Stimulated activated CD8-positive, alpha-beta memory T cell treated with anti-CD3 and anti-CD28 coated beads, Interleukin-15, amount 100 ng/mL, for 48 hours (primary cell): ENCODE measurements at places on chromosomes 2 and 18.

DNA sequence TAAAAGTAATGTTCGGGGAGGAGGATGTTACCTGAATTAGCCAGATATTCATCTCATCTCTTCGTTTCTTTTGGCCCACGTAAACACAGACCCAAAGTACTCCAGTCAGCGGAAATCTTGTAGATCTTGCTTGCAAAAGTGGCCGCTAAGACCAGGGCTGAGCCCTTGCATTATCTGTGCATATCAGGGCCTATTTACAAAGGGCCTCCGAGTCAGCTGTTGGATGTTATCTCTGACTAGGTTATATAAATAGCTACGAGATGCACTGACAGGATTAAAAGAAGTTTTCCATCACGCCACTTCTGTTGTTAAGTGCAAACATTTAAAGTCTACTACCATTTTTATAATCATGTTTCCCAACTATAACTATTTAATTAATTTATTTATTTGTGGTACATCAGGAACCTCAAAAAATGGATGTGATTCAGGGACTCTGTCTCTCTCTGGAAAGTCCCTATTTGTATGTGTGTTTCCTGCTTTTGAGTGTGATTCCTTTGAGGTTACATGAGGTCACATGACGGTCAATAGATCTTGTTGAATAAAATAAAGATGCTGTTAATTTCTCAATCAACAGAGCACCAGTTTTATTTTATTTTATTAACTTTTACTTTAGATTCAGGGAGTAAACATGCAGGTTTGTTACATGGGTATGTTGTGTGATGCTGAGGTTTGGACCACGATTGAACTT is 46.8 kb upstream of the MBOAT2 start:
- DNase-seq: no peak

GRCh38 chr2:113078350-113078839 is 10.6 kb downstream of the IL1F10 start:
- no peak for DNase-seq

GRCh38 chr2:10278029-10278762 is 24.5 kb upstream of the HPCAL1 start:
- peak; percentile 26 for DNase-seq

DNA sequence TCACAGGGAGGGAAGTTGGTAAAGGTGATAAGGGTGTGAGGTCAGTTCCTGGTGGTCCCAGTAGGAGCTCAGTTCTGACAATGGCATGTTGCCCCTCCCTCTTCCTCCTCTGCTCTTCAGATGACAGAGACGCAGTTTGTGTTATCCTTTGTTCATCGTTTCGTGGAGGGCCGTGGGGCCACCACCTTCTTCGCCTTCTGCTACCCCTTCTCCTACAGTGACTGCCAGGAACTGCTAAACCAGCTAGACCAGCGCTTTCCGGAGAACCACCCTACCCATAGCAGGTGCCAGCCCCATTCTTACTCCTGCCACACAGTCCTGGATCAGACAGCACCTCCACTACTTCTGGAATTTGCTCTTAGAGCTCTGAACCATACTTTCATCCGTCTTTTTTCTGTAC is 2.3 kb downstream of the AGBL5 start:
- DNase-seq: no peak

DNA sequence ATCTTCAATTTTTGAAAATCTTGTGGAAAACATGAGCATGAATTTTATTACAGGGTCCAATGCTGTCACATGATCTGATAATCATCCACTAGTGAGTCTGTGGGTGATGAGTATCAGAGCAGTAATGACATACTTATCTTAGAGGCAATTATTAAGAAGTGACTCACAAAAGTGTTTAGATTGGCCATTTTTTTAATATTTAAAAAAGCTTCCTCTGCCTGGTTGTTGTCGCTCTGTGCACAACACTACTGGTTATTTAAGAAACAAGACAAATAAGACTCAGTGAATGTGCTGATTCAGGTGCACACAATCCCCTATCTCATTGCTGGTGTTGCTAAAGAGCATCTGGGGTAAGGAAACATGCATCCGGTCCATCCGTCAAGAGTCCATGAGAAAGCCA is 665.8 kb upstream of the ZEB2 start:
- no peak for DNase-seq

GRCh38 chr2:9638532-9638931 is 7.7 kb upstream of the YWHAQ start:
- DNase-seq: no peak

GRCh38 chr2:154133823-154134222 is 262.1 kb downstream of the GALNT13 start:
- no peak for DNase-seq

DNA sequence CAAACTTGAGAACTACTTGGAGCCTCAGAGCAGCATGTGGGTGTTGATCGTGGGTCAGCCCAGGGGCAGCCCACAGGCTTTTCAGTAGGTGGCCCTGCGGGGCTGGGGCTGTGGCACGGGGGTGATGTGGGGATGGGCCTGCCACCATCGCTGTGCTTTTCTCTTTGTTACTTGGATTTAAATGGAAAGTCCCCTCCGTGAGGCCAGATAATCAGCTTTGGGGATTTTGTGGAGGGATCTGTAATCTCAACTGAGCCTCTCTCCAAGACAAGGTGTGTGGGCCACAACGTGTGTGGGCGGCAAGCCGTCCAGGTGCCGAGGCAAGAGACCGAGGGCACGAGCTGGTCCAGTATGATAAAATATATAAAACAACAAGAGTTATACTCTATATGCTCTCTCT is 16.7 kb downstream of the COLEC11 start:
- DNase-seq: no peak

DNA sequence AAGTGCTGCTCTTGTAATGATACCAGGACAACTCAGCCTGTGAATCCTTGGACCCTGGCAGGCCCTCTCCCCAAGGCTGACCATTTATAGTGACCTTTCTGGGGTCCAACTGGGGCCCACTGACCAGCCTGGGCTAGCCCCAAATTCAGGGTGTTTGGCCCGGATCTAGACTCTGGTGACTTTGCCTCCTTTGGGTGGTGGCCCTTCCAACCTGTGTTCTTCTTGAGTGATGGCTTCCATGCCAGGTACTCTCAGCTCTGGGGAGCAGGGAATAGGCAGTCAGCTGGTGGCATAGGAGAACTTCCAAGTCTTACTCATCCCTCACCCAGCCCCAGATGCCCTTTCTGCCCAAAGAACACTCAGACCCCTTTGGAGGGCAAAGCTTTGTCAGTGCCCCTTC is 10.3 kb downstream of the MYO7B start:
- DNase-seq: no peak

DNA sequence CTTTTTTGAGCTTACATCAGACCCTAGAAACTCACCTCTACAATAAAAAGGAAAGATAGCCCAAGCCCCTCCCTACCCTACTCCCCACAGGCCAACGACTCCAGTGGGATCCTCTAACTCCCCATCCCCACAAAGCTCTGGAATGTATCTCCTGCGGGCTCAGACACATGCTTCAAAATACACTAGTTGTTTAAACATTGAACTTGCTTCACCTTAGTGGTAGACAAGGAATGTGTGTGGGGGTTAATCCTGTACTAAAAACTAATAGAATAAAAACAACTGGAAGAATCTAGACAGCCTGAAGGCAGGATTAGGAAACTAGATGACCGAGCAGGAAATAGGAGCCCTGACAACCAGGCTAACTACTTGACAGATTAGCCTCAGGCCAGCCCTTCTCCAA is 211.5 kb downstream of the SUCLG1 start:
- no peak for DNase-seq

- no peak for DNase-seq
Measured at GRCh38 chr2:115183144-115183543, 740.7 kb downstream of the DPP10 start.

GRCh38 chr2:129880309-129880708 is 99.2 kb upstream of the RAB6C start:
- DNase-seq: no peak

GRCh38 chr18:77654302-77654701 is 404.7 kb downstream of the GALR1 start:
- no peak for DNase-seq

DNA sequence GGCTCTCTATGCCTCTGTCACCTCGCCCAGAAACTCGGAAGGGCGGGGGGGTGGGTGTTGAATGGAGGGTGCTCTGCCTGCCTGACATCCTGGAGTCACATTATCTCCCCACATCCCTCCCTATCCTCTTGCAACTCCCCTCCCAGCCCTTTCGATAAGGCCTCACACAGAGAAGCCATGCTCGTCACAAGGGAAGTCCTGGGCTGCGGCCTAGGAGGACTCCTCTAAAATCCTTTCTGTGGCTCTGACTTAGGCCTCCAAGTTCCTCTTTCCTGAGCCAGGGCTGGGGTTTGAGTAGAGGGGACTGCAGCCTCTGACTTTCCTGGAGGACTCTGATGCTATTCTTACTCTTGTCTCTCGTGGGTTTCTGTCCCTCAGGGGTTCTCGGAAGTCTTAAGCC is 75.0 kb upstream of the PKDCC start:
- DNase-seq: no peak

DNA sequence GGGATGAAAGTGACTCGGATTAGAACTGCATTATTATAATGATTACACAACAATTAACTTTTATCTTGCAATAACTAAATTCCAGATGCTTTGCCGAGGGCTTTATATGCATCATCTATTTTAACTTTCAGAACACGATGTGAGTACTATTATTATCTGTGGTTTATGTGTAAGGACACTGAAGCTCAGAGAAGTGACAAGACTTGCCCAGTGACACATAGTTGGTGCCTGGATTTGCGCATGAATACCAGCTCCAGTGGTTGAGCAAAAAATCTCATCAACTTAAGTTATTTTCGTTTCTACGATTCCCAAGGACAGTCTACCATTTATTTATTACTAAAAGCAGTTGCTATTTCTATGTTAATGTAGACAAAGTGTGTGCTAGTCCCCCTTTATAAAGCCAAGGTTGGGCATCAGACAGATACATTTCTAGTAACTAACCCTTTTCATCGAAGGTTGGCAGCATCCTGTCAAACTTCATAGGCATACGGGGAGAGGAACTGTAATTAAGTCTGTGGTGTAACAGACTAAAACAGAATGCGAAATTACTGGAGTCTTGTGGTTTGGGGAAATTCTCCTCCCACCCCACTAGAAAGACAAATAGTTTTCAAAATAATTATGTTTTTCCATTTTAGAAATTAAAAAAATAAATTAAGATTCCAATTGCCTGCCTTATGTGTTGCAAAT is 73.2 kb upstream of the BOD1L2 start:
- DNase-seq: no peak

DNA sequence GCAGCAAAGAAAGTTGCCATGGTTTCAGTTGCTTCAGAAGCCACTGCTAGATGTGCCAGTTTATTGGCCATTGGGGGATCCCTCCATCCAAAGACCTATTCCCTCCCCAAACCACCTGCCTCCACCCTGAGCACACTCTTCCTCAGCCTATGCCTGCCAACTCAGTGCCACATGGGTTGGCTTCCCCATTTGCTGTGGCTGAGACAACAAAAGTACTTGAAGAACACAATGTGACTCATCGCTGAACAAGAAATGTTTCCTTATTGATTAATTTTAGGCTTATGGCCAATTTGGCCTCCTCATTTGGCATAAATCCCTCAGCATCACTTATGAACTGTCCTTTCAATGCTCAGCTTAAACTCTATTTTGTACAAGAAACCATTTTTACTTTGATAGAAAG is 215.9 kb downstream of the TMEM247 start:
- DNase-seq: no peak

GRCh38 chr2:36539631-36540030 is 58.3 kb downstream of the FEZ2 start:
- no peak for DNase-seq

DNA sequence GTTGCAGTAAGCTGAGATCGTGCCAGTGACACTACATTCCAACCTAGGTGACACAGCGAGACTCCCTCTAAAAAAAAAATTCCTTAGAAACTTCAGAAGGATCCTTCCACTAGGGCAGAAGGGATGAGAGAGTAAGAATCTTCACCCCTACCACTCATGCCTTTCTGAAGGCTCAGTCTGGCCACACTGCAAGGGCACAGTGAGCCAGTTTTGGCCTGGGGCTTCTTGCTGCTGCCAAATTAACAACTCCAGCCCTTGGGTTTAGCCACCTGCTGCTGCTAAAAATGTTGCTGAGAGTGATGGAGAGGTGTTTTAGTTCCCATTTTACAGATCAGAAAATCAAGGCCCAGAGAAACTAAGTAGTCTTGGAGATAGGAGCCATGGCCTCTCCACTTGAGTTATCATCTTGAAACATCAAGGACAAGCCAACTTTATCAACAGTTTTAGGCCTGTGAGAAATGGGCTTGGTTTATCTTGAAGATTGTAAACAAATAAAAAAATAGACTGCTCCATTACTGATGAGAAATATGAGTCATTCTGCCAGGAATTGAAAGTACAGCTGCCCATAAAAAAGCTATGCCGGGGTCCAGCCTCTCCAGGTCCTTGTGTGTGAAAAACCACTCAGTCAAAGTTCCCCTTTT is 31.9 kb upstream of the CASP8 start:
- DNase-seq: no peak

DNA sequence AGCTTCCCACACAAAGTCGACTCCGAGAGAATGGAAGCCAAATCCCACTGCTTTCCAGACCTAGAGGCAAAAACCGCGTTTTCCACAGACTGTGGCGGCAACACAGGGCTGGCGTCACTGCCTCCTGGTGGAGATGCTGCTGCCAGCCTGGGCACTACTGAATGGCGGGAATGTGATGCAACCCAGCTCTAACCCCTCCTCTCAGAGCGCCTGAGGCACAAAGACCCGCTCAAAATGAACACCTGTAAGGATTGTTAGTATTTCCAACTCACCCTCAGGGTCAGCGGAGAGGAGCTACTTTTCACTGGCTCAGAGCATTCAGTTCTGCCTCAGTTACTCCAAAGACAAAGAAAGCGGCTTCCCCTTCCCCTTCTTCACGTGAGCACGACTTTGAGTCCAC is 548.0 kb upstream of the SALL3 start:
- no peak for DNase-seq

- no peak for DNase-seq
Measured at GRCh38 chr2:212392544-212392943, 146.1 kb downstream of the ERBB4 start.

- DNase-seq: no peak
Measured at GRCh38 chr2:148259674-148260073, 238.8 kb downstream of the MBD5 start.

GRCh38 chr2:233053928-233054784 is 6.0 kb upstream of the INPP5D start:
- peak; percentile 59 for DNase-seq

- DNase-seq: no peak
Measured at GRCh38 chr2:122249673-122250072, 494.2 kb downstream of the TSN start.

GRCh38 chr2:142857256-142858164 is 20.0 kb upstream of the KYNU start:
- no peak for DNase-seq

- DNase-seq: no peak
Measured at GRCh38 chr18:8031496-8031895, 464.4 kb downstream of the PTPRM start.

- DNase-seq: no peak
Measured at GRCh38 chr2:229774237-229774636, 59.9 kb upstream of the DNER start.

DNA sequence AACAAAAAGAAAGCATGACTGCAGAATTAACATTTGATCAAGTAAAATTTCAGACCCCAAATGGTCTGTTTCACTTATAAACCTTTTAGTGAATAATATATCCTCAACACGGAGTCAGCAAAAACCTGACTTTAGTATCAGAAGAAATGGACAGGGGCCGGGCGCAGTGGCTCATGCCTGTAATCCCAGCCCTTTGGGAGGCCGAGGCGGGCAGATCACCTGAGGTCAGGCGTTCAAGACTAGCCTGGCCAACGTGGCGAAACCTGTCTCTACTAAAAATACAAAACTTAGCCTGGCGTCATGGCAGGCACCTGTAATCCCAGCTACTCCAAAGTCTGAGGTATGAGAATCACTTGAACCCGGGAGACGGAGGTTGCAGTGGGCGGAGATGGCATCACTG is 3.0 kb downstream of the OR6B3 start:
- no peak for DNase-seq
